ENCODE measurements at places on chromosomes 1 and 21. TPM values are rescaled to one million over a fixed set of nuclear protein-coding genes. Genes with fewer than 3 reads are reported as not detected.
A peak's percentile ranks its signal among the peaks of the same experiment; 100 is the strongest.

The PHTF1 gene
- total RNA-seq, result 18.9 TPM

The MAP7D1 gene
- total RNA-seq, result 114 TPM

The SEC16B gene
- total RNA-seq, result 2.2 TPM

DNA sequence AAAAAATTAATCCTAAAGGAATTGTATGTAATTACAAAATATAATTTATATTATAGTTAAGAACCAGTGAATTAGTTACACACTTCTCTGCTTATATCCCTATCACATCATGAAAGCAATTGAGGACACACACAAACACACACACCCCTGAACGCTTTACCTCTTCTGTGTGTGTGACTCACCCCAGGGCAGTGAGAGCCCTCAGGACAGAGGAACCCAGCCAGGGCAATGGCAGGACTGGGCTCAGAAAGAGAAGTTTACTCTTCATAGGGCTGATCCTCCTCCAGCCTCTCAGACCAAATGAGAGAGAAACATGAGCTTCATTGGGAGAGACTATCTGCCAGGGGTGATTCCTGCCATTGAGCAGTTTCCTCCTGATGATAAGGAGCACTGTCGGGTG is 38.1 kb downstream of the SLC44A3 start:
- DNase-seq, result no peak

The PROK1 gene
- 0.41 TPM for total RNA-seq

- no peak for DNase-seq
These were observed 154.6 kb downstream of the FOXD2 start for GRCh38 chr1:47592296-47593012.

GRCh38 chr1:24547195-24547594 is 8.7 kb upstream of the NCMAP start:
- no peak for DNase-seq

DNA sequence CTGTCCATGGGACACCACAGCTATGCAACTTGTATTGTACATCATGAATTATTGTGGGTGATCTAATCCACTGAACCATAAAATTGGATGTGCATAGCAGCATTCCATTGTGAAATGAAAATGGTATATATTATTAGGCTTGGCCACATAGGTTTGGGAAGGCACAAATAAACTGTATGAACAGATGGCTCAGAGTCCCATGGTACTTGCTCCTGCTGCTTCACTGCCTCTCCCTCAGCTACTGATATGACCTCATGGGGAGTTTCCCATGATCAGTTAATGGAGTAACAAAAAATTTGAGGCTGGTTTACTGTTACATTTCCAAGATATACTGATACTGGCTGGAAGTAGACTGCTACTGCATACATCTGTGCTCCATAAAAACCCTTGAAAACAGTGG is 152.7 kb upstream of the NEGR1 start:
- DNase-seq, result no peak

GRCh38 chr1:87449348-87449963 is 120.8 kb downstream of the LMO4 start:
- no peak for DNase-seq

- DNase-seq, result no peak
These were observed 5.3 kb downstream of the UTS2 start for GRCh38 chr1:7847599-7847998.

DNA sequence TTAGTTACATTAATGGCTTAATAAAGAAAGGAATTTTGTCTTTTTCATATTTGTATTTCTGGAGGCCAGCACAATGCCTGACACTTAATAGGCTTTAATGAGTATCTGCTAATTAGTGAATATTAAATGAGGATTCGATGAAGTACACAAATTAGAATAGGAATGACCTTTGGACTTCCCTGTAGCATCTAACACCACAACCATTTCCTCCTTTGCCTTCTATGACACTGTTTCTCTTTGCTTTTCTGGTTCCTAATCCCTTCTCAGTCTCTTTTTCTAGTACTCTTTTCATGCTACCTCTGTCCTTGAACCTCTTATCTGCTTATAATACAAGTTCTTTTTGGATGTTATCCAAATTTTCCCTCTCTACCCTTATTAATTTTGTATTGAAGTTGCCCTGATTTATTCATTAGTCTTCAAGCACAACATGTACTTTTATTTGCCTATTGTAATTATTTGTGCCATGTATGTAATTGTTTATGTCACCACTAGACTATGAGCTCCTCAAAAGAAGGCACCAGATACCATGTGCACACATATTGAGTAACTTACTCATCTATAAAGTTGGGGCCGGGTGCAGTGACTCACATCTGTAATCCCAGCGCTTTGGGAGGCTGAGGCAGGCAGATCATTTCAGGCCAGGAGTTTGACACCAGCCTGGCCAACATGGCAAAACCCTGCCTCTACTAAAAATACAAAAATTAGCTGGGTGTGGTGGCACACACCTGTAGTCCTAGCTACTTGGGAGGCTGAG is 23.8 kb downstream of the RPS27 start:
- no peak for DNase-seq

DNA sequence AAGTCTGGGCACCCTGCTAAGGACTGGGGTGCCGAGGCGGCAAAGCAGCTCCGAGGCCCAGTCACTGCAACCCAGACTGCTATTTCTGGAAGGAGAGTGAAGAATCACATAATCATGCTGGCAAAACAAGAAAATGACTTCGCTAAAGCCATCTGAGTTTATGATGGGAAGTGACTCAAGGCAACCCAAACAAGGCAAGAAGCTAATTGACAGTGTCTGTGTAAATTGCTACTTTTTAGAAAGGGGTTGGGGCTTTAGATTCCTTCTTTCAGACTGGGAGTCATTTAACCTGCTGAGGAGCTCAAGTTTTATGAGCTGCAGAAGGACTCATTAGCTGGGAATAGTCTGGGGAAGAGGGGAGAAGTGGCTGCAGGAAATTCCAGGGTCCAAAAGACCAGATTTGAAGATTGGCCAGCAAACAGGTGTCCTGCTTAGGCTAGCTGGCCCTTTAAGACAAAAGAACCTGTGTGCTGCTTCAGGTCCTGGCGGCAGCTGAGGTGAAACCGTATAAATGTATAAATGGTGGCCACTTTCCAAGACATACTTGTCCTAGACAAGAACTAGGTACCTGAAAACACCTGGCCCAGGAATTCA is 28.1 kb downstream of the TSHB start:
- DNase-seq, result no peak

The LRRC3 gene
- total RNA-seq, result 3.6 TPM

GRCh38 chr1:115261496-115261895 is 76.6 kb downstream of the NGF start:
- no peak for DNase-seq

DNA sequence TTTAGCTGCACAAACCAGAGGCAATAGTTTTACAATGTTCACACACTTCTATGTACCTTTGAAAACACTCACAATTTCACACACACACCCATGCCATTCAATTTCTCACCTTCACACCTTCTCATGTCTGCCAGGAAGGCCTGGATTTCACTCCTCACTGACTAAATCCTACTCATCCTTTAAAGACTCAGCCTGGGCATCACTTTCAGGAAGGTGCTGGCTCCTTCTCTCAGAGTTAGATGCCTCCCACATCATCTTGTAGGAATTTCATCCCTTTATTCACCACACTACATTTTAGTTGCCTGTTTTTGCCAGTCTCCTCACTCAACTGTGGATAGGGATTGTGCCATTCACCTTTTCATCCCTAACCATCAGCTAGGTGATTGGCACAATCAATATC is 2.3 kb downstream of the IL20 start:
- no peak for DNase-seq

- peak; percentile 40 for DNase-seq
These were observed 102.4 kb downstream of the DMRTB1 start for GRCh38 chr1:53561503-53562105.

The PADI4 gene
- total RNA-seq, result 2.3 TPM

GRCh38 chr1:64147759-64148158 is 55.7 kb upstream of the UBE2U start:
- no peak for DNase-seq

DNA sequence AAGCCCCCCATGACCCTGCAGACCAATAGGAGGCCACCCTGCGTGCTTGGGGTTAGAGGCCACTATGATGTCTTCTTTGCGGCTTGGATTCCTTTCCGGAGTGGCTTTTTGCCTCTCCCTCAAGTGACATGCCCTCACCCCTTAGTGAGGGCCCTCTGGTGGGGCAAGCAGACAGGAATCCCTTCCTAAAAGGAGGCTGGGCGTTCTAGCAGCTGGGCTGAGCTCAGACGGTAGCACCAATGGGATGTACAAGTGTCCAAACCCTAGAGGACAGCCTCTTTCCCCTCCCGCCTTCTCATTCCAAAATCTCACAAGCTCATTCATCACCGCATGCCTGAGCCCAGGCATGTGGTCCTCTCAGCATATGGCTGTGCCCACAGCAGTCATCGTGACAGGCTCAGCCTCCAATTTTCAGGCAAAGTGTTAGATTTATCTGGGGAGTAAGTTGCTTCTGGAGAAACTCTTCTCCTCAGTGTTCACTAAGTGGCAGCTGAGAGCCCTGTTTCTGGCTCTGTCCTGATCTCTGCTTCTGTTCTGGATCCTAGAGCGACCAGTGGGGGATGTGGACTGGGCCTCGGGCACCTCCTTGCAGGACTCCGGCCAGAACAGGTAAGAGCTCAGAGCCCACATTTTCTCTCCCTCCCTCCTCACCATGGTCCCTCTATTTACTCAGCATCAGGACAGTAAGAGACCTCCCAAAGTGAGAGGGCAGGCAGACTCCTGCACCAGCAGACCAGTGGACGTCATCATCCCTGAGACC is 4.8 kb downstream of the KIAA1614 start:
- DNase-seq, result peak; percentile 44

- DNase-seq, result peak; percentile 75
These were observed 2.6 kb upstream of the CREG1 start for GRCh38 chr1:167555971-167556714.

GRCh38 chr1:143643148-143643885 is 328.5 kb downstream of the FAM72C start:
- DNase-seq, result peak; percentile 61

The RGS8 gene
- total RNA-seq, result not detected

GRCh38 chr21:28317177-28317950 is 675.3 kb downstream of the LTN1 start:
- no peak for DNase-seq

- DNase-seq, result no peak
These were observed 85.4 kb downstream of the APP start for GRCh38 chr21:26085127-26085526.

The OTUD3 gene
- total RNA-seq, result 8.8 TPM

DNA sequence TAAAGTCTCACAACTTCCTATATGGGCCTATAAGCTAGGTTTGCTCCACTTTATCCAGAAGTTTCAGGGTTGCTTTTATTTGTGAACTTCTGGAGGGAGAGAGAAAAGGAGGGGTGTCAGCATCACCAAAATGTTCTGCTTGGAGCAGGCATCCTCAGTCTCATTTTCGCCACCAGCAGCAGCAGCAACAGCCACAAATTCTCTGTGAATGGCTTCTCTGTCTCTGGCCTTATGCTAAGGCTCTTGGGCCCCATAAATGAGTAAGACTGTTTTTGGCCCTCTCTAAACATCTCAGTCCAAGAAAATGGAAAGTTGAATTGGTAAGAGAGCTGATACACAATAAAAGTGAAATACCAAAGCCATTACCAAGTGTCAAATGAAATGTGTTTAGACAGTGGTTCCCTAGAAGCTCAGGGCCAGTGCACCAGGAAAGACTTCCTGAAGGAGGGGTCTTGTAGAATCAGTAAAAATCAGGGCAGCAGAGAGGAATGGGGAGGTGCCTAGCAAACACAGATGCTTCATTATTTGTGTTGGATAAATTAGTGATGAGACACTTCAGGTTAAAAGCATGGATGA is 53.0 kb upstream of the SPATA6 start:
- DNase-seq, result no peak

GRCh38 chr1:1664941-1665814 is 6.4 kb upstream of the CDK11B start:
- DNase-seq, result peak; percentile 57

The IARS2 gene
- 48.9 TPM for total RNA-seq

DNA sequence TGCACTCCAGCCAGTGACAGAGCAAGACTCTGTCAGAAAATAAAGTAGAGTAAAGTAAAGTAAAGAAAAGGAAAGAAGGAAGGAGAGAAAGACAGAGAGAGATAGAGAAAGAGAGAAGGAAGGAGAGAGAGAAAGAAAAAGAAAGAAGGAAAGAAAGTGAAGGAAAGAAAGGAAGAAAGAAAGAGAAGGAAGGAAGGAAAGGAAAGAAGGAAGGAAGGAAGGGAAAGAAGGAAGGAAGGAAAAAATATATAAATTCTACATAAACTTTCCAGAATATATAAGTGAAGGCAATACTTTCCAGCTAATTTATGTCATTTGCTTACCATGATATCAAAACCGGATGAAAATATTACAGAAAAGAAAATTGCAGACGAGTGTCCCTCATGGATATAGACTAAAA is 71.7 kb upstream of the GPR52 start:
- DNase-seq, result no peak

- no peak for DNase-seq
These were observed 137.7 kb upstream of the ADGRL2 start for GRCh38 chr1:81662913-81663526.

The TMEM54 gene
- 41.9 TPM for total RNA-seq

The GJA4 gene
- 20.0 TPM for total RNA-seq

- no peak for DNase-seq
These were observed 5.1 kb upstream of the TMEM222 start for GRCh38 chr1:27316860-27317259.

DNA sequence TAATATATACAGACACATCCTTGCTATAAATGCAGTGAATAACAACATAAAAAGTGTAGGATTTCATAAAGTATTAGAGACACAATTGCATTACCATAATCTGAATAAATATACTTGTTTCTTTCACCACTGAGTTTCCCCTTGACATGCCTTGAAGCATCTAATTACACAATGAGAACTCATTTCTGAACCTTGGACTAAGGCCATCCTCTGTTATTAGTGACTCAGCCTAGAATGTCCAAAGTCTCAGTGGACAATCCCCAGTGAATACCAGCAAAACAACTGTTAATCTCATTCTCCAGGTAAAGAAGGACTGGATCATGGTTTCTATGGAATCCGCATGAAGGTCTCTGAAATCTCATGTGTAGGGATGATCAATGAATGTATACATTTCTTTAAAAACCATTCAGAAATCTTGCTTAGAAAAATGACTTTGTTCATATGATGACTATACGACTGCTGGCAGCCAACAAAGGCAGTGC is at the start of gene OR2L5:
OR2L5 (plus strand) TSS at position 432 of the 482 bp plus-strand sequence. CDS start 8,288 bp downstream, outside the sequence.
- DNase-seq, result no peak

GRCh38 chr1:52658795-52659194 is 25.8 kb downstream of the SHISAL2A start:
- no peak for DNase-seq

DNA sequence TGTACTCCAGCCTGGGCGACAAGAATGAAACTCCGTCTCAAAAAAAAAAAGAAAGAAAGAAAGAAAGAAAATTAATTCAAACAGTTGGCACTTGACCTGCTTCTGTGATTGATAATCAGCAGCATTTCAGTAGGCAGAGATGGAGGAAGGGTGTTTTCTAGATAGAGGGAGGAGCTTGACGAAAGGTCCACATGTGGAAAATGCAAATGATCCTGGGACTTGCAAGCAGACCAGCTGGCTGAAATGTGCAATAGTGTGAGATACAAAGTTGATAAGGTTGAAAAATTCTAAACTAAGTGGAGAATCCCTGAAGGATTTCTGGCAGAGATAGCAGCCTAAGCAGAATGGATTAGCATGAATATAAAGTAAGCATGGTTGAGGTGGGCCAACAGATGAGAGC is 4.2 kb downstream of the ELAPOR1 start:
- no peak for DNase-seq

- DNase-seq, result no peak
These were observed 22.6 kb upstream of the TTC34 start for GRCh38 chr1:2823921-2824610.
